NCI-H1694 treated with DMSO at 0.1 percent for 48 hours (cell line): ENCODE measurements at places on chromosomes 12 and 14.

DNA sequence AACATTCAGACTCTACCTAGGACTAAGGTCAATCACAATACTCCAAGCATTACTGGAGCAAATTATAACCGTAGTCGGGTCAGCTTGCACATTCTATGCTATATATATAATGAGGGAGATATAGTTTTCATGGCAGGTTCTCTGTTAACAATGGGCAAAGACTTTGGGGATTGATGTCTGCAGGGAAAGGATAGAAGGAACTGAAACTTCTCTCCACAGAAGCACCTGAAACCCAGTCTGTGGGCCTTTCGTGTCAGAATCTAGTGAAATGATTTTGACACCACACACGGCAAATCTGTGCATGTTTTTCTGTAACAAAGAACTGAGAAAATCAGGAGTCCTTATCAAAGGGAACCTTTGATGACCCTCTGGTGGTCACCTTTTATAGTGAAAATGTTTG lies 847.4 kb downstream of the NRXN3 start:
- no peak for DNase-seq

GRCh38 chr14:102057480-102058114 lies 29.2 kb downstream of the HSP90AA1 start:
- no peak for DNase-seq

- DNase-seq, result no peak
These were observed 15.7 kb downstream of the DDX55 start for GRCh38 chr12:123617580-123617979.

DNA sequence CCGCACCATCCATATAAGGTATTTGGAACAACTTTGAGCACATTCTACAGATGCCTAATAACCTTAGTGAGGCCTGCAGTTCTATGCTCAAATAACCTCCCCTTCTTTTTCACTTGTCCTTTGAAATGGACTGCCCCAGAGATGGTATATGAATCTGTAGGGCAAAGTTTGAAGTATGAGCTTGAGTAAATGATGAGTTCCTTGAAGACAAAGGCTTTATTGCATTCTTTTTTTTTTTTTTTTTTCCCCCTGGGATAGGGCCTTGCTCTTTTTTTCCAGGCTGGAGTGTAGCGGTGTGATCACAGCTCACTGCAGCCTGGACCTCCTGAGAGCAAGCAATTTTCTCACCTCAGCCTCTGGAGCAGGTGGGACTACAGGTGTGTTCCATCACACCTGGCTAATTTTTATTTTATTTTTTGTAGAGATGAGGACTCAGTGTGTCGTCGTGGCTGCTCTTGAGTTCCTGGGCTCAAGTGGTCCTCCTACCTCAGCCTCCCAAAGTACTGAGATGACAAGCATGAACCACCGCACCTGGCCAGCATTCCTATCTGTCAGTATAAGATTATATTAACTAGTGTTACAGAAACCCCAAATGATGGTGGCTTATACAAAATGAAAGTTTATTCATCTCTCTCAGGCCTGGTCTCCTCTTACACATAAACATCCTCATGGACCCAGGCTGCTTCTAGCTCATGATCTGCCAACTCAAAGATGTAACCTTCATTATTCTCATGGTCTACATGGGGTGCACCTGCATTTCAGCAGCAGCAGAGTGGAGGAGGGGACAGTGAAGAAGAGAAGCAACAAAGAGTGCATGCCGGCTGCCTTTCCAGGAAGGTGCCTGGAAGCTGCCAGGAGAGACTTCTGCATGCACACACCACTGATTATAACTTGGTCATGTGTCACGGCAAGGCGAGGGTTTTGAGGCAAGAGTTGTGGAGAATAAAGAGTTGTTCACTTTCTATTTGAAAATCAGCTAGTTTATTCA lies 101.4 kb downstream of the DUSP16 start:
- DNase-seq, result no peak

- no peak for DNase-seq
These were observed 315.9 kb downstream of the NRXN3 start for GRCh38 chr14:78486081-78486480.

GRCh38 chr14:64860039-64860438 lies 19.7 kb downstream of the SPTB start:
- no peak for DNase-seq

- DNase-seq, result no peak
These were observed 23.9 kb downstream of the NCKAP1L start for GRCh38 chr12:54521293-54522060.

GRCh38 chr12:23290627-23291330 lies 658.7 kb downstream of the SOX5 start:
- DNase-seq, result no peak

GRCh38 chr12:57149245-57149900 lies 2.0 kb upstream of the LRP1-AS start:
- no peak for DNase-seq

DNA sequence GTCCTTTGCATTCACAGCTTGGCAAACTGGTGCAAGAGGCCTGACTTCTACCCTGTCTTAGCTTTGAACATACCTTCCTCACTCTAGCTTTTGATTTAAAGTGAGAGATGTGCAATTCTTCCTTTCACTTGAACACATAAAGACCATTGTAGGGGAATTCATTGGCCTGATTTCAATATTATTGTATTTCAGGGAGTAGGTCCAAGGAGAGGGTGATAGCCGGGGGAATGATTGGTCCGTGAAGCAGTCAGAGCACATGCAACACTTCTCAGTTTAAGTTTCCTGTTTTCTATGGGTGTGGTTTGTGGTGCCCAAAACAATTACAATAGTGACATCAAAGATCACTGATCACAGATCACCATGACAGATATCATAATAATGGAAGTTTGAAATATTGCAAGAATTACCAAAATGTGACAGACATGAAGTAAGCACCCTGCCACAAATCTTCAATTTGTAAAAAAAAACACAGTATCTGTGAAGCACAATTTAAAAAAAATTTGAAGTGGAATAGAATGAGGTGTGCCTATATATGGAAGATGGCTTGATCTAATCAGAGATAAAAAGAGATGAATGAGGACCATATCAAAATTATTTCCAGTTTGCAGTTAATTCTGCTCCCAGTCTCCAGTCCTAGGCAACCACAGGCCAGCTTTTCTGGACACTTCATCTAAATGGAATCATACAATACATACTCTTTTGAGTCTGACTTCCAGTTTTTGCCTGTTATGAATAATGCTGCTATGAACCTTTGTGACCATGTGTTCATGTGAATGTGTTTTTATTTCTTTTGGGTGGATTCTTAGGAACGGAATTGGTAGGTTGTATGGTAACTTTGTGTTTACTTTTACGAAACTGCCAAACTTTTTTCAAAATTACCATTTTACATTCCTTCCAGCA lies 23.2 kb downstream of the BORCS5 start:
- no peak for DNase-seq

DNA sequence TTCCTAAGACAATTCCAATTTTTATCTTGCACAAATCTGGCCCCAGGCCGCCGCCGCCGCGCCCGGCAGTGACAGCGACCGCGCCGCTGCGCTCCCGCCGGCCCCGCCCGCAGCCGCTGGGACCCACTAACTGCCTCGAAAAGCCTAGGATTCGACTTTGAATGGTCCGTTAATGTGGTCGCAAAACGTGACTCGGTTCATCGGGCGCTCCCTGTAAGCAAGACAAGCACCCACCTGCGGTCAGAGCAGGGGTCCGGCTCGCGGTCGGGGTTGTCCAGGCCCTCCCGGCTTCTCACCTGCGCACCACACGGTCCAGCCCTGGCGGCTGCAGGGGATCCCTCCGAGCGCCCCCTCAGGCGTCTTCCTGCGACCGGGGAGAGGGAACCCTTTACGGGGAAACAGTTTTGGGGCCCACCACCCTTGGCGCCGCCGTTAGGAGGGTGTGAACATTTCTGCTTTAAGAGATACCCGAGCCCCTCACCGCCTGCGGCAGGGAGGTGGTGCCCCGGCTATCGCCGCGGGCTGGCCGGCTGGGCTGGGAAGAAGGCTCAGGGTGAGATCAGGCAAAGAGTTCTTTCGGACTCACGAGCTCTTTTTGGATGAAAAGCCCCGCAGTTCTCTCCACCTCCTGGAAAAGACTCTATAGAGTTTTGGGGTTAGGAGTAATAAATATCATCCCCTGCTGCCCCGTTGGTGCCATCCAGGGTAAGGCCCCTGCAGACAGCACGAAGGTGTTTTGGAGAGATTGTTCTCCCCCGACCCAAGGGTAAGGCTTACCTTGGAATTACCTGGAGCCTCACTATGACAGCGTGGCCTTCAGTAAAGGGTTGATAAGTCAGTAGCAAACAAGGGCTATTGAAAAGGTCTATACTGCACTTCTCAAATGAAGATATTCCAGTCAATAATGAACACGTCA lies 13.6 kb upstream of the FOXJ2 start:
- DNase-seq, result no peak

GRCh38 chr12:75954041-75954440 lies 77.5 kb downstream of the PHLDA1 start:
- no peak for DNase-seq

DNA sequence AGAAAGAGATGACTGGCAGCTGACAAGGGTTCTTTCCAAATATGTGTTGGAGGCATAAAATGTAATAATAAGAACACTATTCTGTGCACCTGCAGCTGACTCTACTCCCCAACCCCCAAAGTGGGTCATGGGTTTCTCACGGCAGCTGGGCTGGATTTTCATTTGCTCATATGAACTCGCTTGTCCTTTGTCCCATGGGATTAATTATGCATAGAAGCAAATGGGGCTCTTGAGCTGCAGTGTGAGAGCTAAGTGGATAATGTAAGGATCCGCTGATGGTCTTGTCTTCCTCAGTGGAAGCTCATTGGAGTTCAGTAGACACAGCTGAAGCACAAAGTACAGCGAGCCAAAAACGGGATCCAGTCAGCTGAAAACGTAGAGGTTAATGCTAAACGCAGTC lies 46.3 kb downstream of the TTC8 start:
- DNase-seq, result no peak

DNA sequence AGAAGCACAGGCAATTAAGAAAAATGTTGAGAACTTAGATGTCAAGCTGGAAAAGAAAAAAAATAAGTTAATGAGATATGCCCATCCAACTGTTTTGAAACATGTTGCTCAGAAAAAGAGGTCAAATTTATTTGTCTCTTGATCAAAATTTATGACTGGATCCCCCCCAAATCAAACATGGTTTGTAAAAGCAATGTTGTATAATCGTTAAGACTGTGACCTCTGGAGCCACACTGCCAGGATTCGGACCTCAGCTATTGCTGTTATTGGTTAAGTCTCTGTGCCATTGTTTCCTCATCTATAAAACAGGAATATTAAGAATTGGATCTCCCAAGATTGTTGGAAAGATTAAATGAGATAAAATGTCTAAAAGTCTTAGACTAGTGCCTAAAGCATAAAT lies 51.9 kb upstream of the LRRK2 start:
- no peak for DNase-seq

- DNase-seq, result no peak
These were observed 54.3 kb downstream of the BMP4 start for GRCh38 chr14:53902307-53902706.

- DNase-seq, result no peak
These were observed 38.6 kb upstream of the KCNJ8 start for GRCh38 chr12:21813125-21813524.

DNA sequence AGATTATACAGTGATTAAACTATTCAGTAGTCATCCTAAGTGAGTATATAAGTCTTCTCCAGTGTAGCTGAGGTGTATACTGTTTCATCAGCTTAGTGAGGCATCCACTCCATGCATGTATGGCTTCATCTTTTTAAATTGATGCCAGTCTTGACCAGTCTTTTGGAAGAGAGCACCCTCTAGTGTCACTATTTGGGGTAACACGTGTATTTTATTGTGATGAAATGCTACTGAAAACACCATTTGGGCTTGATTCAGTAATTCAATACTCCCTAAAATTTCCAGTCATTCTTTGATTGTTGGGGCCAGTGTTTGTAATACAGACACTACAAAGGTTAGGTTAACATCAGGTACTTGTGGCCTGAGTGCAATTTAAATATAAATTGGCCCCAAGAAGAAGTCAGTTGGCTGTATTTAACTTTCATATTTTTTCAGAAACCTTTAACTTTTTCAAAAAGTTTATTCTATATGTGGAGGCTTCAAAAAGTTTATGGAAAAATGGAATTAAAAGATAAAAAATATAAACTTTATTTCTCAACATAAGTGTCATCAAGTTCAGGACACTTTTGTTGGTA lies 35.3 kb downstream of the MIPOL1 start:
- peak; percentile 50 for DNase-seq

DNA sequence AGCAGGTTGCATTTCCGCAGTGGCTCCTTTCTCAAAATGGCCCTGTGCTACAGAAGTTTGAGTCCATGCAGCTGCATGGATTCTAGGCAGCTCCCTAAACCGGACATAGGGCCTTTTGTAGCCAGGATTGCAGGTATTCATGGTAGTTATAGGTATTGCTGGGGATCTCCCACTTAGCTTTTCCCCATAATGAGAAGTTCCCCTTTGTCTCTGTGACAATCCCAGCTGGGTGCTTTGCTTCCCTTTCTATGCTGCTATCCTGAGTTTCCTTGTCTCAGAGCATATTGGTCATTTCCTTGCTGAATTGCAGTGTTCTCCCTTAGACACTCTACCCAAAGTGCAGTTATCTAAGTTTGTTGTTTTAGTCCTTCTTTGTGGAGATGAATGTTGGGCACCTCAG lies 120.9 kb upstream of the MIS18BP1 start:
- DNase-seq, result no peak

DNA sequence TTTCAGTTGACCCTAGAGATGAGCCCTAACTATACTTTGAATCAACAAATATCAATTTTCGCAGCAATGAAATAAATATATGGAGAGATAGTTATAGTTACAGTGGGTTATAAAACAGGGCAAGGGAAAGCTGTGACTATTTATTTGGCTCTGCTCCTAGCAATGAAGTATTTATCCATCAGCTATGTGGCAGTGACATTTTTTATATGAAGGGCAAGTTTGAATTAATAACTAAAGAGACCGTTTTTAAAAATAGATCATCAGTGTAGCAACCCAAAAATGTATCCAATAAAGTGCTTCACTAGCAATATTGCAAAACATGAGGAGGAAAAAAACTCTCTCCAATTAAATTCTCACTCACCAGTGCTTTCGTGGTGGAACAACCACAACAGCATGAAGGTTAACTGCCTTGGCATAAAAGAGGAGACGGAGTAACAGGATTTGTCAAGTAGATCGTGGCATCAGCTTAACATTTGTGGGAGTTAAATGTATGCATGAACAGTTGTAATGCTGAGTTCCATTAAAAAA lies 58.1 kb upstream of the NUDT4 start:
- peak; percentile 22 for DNase-seq

DNA sequence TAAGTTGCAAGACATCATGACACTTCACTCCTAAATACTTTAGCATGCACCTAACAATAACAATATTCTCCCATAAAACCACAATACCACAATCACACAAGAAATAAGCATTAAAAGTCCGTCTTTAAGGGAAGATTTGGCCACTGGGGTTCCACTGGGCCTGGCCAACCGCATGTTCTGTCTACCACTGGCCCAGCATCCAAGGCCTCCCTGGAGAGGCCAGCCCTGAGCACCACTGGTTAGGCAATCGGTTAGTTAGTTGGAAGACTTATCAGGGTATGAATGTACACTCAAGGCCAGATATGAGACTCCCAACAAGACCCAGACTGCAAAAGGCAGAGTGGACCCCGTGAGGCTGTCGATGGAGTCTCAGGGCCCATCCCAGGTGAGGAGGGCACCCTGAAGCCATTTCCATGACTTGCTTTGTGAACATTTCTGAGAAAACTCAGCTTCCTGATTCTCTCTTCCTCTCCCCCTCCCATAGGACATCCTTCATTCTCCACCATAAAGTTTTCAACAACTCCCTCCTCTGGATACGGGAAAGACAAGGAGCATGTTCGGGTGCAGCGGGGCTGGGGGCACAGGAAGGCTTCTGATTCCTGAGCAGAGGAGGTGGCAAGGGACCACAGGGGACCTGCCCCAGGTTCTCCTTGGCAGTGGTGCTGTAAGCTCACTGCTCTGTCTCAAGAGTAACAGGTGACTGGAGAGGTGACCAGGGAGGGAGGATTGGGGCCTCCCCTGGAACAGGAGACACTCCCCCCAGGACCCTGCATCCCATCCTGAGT lies 5.9 kb downstream of the PXN start:
- DNase-seq, result no peak
